ENCODE measurements at places on chromosomes 6 and 20.

DNA sequence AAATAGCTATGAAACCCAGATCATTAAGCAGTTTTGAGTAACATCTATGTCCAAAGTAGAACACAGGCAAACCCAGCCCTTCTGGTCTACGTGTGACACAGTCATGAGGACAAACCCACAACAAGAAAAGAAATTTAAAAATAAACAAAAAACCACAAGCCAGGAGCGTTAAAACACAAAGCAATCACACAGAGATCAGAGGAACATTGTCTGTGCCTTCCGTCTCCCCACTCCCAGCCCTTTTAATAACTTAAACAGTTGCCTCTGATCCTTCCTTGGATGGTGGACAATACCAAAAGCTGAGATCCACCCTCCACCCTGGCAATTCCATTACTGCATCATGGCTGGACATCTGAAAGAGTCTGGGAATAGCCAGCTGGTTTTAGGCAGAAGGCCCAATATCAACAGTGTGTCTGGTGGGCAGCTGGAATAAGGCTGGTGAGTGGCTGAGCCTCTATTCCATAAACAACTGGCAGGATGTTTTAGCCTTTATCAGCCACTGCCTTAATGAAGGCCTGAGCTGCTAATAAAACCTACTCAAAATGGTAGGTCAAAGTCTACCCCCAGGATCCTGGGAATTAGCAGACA lies 15.7 kb upstream of the LAMA4 start:
- no peak for DNase-seq

GRCh38 chr6:116877743-116878142 lies 701 bp downstream of the RFX6 start:
- no peak for DNase-seq

GRCh38 chr20:9359561-9360308 lies 154.7 kb upstream of the LAMP5 start:
- peak; percentile 33 for DNase-seq

DNA sequence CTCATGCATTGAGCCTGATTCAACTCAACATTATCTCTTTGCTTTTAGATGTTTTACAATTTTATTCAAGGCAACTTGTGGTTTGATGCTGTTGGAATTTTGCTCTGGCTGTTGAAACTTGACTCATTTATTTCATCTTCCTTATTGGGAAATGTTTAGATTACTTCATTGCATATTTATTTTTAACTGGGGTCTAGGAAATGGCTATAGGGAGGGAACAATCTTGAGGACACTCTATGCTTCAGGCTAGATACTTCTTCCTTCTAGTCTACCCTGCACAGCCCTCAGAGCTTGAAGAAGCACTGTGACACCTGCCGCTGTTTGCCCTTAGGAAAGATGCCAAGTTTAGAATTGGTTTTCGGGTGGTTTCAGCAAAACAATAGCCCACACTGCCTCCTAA lies 183.4 kb downstream of the ADGRG6 start:
- no peak for DNase-seq

DNA sequence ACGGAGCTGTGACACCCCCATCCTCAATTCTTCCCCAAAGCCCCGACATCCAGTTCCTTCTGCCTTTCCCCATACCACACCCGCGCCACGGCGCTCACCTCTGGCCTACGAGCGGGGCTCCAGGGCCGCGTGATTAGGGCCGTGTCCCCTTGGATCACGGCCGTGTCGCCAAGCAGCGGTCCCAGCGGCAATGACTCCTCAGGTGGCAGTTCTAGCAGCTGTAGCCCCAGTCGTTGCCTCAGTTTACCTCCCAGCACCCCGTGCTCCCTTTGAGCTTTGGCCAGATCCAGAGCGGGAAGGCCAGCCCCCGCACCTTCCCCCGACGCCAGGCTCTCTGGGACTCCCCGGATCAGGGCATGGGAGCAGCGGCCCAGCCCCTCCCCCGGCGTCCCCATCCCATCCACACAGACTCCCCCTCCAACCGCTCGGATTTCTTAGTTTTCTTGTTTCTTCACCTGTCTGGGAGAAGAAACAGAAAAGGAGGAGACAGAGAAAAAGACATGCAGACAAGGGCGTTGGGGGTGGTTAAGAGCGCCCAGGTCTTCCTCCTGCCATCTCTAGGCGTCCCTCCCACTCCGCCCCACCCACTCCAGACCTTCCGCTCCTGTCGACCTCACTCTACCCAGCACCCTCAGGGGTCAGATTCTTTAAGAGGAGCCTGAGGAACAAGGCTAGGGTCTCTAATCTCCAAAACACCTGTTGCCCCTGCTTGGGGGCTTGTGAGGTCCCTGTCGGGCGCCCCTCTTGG lies at the start of gene DDAH2:
TSS of gene DDAH2 (minus strand) at position 533 of the 748 bp plus-strand sequence. CDS start at position 395, 138 bp downstream.
- DNase-seq, result no peak

DNA sequence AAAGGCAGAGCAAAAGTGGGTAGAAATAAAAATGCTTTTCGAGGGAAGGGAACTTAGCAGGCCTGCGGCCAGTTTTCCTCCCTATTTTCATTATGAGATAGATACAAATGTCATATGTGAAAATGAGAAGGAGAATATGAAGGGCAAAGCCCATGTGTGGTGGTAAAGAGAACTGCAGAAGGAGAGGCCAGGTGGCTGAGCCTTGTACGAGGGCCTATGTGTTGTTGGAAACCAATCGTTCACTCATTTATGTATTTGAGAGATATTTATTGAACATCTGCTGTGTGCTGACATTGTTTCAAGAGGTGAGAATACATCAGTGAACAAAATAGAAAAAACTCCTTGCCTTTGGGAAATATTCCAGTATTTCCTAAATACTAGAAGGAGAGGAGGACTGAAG lies 147.7 kb downstream of the SH3BGRL2 start:
- DNase-seq, result no peak

- no peak for DNase-seq
Observed at GRCh38 chr6:147429794-147430193, 78.7 kb upstream of the SAMD5 start.

- DNase-seq, result no peak
Observed at GRCh38 chr20:3165473-3166337, 6.0 kb upstream of the FASTKD5 start.

- DNase-seq, result no peak
Observed at GRCh38 chr6:39249278-39249677, 20.0 kb upstream of the KCNK5 start.

DNA sequence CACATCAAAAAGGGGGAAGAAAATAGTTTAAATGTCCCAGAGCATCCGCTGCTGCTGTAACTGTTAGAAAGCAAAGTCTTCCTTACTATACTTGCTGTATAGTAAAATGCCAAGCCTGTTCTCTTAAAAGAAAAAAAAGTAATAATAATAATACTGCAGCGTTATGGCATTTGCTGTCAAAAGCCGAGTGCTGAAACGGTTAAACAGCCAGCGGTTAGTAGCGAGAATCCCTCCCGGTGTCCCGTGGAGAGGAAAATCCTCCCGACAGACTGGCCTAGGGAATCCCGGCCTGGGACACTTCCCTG lies 19.5 kb upstream of the NFATC2 start:
- DNase-seq, result no peak

DNA sequence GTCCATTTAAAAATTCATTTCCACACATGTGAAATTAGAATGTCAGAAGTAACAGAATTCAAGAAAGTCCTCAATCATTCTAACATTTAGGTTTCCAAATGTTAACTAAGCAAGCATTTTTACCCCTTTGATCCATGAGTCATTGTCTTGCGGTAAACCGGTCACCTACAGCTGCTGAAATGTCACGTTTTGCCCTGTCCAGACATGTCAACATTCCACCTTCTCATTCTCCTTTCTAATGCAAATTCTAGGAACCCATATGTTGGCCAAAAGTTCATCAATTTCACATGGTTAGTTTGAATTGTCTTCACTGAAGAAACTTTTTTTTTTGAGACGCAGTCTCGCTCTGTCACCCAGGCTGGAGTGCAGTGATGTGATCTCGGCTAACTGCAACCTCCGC lies 117.2 kb downstream of the IPCEF1 start:
- no peak for DNase-seq

DNA sequence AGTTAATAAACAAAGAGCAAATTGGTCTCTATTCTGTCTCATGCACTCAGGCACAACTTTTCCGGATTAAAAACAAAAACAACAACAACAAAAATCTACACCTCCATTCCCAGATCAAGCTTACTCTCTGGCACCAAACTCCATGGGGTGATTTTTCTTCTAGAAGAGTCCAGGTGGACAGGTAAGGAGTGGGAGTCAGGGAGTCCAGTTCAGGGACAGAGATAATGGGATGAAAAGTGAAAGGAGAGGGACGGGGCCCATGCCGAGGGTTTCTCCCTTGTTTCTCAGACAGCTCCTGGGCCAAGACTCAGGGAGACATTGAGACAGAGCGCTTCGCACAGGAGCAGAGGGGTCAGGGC lies 437 bp upstream of the HLA-A start:
- DNase-seq, result no peak

DNA sequence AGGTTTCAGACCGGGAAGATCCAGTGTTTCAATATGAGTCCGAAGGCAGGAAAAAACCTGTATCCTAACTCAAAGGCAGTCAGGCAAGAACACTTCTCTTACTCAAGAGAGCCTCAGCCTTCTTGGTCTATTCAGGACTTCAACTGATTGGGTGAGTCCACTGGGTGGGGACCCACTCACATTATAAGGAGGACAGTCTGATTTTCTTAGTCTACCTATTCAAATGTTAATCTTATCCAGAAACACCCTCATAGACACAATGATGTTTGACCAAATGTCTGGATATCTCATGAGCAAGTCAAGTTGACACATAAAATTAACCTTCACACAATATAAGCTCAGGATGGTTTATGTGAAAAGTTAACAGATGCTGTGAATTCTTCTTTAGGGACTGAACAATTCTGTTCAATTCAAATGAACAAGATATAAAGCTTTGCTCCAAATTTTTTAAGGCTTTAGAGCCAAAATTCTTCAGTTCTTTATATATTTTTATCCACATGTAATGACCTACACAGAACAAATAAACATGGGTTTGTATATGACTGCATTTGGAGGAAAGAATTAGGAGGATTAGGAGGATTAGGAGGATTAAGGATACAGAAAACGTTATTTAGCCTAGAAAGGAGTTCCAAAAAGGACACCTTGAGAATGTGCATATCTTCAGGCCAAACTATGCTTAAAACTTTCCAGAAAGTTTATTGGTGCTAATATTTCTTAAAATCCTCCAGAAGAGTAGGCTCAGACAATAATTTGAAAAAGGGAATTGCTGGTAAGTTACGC lies 35.3 kb upstream of the LAMA2 start:
- DNase-seq, result no peak

GRCh38 chr20:40489886-40490285 lies 199.2 kb downstream of the MAFB start:
- no peak for DNase-seq

DNA sequence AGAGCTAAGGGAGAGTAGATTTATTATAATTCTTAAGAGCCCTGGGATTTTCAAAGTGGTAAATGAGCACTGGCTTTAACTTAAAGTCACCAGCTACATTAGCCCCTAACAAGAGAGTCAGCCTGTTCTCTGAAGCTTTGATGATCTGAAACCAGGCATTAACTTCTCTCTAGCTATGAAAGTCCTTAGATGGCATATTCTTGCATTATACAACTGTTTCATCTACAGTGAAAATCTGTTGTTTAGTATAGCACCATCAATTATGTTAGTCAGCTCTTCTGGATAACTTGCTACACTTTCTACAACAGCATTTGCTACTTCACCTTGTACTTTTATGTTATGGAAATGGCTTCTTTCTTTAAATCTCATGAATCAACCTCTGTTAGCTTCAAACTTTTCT lies 1046.7 kb downstream of the HACE1 start:
- DNase-seq, result no peak

GRCh38 chr6:109351231-109352130 lies 30.8 kb downstream of the CD164 start:
- no peak for DNase-seq

DNA sequence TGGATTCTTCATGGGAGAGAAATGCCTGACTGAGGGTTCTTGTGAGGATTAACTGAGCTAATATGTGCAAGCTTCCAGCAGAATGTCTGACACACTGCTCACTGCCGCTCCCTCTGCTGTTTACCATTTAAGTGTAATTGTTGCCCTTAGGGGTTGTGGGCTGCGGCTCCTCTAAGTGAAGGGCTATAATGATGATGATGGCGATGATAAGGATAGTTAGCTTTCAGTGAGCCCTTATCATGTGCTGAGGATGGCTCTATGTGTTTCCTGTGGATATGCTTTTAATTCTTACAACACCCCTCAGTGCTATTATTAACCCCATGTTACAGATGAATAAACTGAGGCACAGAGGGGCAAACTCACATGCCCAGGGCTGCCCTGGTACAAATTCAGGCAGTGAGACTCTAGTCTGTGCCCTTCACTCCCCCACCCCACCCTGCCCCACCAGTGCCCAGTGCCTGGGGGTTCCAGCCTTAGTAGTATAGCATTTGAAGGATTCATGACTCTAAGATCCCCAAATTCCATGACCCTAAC lies 33.4 kb downstream of the TGM2 start:
- no peak for DNase-seq

GRCh38 chr20:33320006-33320405 lies 37.0 kb downstream of the BPIFB1 start:
- no peak for DNase-seq

GRCh38 chr6:90496258-90497016 lies 90.4 kb downstream of the MAP3K7 start:
- no peak for DNase-seq

DNA sequence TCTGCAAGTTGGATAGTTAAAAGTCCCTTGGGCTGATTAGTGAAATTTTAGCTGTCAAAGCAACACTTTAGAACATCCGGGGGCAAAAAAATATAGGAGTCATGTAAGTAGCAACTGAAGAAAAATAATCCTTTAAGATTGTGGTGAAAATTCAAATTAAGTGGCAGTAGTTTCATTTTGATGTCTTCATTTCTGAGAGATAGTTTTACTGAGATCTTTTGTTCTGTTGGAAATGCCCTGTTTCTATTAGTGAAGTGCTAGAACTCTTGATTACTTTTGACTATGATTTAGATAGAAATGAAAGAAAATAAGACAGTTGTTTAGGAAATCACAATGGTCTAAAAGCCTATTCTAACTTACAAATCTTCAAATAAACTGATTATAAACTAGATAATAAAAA lies 587.3 kb upstream of the MMS22L start:
- DNase-seq, result no peak

DNA sequence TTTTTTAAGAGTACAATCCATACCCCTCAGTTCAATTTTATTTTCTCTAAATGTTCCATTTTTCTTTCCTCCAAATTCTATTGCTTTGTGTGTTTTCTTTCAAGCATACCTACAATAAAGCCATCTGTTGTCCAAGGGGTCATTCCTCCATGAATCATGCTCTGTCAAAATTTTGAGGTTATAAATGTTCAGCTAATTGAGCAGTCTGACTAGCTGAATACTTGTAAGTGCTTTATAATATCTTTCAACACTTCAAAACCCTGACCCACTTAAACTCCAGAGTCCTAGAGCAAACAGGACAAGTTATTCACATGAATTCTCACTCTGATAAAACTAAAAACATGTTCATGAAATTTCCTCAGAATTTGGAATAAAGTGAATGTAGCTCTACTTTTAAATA lies 33.4 kb upstream of the EYA4 start:
- DNase-seq, result no peak

- no peak for DNase-seq
Observed at GRCh38 chr20:17698384-17698783, 1.4 kb upstream of the BANF2 start.

GRCh38 chr6:21348504-21349195 lies 244.9 kb upstream of the SOX4 start:
- DNase-seq, result no peak
